ENCODE measurements at places on chromosomes 5 and 9.

DNA sequence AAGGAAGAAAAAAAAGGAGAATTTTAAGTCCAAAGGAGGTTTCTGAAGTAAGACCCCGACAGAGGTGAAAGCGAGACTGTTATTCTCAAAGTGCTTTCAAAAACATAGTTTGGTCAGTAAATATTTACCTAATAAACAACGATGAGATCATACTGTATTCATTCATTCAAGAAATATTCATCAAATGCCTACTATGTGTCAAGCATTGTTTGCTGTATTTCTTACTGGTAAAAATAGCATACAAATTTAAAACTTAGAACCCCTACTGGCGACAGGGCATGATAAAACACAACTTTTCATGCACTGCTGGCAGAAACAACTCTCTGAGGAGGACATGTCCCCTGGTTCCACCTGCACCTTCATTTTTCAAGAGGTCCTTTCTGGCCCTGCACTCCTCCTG is 190.7 kb downstream of the CDK5RAP2 start:
- DNase-seq, result no peak

DNA sequence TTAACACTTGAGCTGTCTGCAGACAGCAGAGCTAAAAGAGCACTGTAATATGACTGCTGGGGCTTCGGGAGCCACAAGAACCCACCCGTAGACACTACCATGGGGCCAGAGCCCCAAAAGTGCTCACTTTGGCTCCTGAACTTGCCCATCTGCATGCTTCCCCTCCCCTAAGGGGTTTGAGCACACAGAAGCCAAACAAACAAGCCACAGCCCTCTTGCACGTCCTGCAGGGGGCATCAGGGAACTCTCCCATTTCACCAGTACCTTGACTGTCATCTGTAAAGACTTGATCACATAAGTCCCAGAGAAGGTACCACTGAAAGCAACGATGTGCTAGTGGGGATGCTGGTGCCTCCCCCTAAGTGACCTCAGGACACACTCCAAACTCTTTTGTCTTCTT is 681.8 kb downstream of the SEMA5A start:
- DNase-seq, result no peak

DNA sequence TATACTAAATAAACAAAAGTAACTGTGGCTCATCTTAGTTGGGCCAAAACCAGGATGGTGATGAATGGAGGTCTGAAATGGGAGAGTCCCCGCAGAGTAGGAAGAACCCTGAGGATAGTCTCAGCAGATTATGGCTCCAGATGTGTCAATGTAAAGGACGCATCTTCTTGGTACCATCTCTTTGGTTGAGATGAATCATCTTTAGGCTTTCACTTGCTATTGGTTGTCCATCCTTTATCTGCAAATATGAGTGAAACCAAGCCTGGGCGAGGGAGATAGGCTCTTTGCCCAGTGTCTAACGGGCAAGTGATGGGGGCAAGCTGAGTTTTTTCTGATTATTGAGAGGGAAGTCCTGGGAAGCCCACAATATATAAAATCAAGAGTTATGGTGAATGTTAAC is 19.4 kb upstream of the LCP2 start:
- no peak for DNase-seq

DNA sequence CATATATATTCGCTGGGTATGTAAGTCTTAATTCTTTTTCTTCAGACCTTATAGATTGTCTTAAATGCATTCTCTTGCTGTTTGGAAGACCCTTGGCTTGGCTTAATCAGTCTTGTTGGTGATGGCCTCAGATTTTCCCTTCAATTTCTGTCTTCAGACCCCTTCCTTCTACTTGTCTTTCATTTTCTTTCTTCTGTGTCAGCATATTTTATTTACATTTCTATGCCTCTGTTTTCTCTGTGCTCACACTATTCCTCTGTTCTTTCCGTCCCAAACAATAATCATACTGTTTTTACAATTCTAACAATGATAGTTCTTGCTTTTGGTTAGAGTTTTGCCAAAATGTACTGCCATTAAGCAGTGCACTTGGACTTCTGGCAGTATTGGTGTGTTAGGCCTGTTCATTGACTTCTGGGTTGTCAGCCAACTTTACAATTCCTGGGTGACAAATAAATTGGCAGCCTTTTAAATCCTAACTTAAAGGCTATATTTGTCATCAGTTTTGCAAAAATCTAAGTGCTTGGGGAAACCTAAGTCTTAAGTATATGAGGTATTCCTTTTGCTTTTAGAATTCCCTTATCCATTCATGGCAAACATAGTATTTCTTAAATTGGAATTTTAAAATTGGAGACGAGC is 8.0 kb downstream of the SRFBP1 start:
- no peak for DNase-seq

DNA sequence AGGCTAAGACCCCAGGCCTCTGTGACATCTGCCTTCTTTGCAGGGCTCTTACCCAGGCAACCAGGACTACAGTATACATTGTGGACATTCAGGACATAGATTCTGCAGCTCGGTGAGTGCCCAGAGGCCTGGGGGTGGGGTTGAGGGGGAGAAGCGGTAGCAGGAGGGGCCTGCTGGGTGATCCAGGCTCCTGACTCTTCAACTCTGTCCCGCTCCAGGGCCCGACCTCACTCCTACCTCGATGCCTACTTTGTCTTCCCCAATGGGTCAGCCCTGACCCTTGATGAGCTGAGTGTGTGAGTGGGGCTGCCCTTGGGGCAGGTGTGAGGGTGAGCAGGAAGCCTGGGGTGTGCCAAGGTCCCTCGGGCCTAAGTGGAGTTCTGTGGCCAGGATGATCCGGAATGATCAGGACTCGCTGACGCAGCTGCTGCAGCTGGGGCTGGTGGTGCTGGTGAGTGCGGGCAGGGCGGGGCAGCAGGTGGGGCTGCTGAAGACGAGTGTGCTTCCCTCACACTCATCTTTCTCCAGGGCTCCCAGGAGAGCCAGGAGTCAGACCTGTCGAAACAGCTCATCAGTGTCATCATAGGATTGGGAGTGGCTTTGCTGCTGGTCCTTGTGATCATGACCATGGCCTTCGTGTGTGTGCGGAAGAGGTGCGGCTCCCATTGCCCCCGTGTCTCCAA is 19.8 kb downstream of the GPRIN1 start:
- no peak for DNase-seq

GRCh38 chr9:126361810-126362238 is 35.2 kb downstream of the MVB12B start:
- no peak for DNase-seq

DNA sequence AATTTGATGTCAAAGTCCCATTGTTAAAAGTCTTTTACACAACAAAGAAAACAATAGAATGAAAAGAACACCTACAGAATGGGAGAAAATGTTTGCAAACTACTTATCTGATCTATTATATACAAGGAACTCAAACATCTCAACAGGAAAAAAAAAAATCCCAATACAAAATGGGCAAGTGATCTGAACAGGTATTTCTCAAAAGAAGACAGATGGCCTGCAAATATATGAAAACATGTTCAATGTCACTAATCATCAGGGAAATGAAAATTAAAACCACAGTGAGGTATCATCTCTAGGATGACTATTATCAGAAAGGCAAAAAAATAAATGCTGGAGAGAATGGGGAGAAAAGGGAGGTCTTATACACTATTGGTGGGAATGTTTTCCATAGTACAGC is 301.8 kb downstream of the ARHGAP26 start:
- DNase-seq, result no peak

DNA sequence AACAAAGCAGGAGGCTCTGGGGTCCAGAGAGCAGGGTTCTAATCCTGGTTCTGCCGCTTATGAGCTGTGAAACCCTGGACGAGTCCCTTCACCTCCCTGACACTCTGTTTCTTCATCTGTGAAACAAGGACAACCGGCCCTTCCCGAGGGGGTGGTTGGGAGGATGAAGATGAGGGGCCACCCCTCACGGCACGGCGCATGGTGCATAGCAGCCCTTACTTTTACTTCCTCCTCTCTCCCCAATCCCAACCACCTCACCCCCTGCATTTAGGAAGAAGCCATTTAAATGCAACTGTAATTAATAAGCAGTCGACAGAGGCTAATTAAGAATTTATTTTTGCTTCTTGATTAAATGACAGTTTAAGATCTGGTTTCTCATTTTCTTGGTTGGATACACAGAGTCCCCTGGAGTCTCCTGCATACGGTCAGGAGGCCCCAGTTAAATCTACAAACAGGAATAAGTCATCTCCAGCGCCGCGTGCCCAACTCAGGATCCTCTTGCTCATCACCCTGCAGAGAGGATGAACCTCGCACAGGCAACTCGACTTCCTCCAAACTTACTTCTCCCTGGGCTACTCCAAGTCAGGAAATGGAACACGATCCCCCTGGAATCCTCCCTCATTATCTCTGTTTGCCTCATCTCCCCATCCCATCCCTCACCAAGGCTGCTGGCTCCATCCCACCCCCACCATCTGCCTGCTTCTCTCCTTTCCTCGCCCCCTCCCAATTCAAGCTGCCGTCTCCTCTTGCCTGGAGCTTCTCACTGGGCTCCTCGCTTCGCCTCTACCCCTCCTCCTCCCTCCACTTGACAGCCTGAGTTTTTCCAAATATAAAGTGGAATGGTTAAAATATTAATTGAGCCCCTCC is 95.9 kb downstream of the HRH2 start:
- DNase-seq, result no peak

DNA sequence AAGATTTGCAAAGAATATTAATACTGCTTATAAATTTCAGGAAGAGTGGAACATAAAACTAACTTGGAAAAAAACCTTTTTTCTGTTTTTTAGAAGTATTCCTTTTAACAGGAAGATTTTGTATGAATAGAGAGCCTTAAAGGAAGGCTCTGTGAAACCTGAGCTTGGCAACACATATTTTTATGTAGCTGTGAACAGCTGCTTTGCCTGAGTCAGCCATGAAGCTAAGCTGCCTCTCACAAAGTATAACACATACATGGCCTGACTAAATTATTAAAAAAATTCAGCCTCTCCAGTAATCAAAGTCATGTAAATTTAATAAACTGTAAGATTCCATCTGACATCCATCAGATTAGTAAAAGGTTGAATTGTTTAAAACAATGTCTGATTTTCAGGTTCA is 547.5 kb downstream of the ELAVL2 start:
- DNase-seq, result no peak

- peak; percentile 11 for DNase-seq
These were observed 184.4 kb upstream of the DMRT1 start for GRCh38 chr9:656926-657568.

GRCh38 chr9:27227192-27227591 is 69.8 kb downstream of the EQTN start:
- DNase-seq, result no peak

GRCh38 chr5:110177729-110178128 is 488.0 kb downstream of the MAN2A1 start:
- DNase-seq, result no peak

DNA sequence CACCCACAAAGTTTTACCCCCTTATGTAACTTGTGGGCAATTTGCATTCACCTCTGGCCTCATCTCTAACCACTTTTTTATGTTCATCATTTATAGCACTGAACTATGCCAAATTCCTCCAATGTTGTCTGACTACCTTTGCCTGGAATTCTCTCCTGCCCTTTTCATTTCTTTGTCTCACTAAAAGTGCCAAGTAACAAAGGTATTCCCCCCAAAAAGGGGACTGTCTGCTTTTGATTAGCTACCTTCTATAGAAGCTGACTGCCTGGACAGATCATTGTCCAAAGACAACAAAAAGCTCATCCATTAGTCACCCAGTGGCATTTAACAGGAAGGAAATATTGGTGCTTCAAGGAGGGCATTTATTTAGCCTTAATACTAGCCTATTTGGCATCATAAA is 189.9 kb upstream of the VCAN start:
- DNase-seq, result no peak

GRCh38 chr5:73205305-73205704 is 32.3 kb downstream of the TMEM174 start:
- DNase-seq, result no peak

DNA sequence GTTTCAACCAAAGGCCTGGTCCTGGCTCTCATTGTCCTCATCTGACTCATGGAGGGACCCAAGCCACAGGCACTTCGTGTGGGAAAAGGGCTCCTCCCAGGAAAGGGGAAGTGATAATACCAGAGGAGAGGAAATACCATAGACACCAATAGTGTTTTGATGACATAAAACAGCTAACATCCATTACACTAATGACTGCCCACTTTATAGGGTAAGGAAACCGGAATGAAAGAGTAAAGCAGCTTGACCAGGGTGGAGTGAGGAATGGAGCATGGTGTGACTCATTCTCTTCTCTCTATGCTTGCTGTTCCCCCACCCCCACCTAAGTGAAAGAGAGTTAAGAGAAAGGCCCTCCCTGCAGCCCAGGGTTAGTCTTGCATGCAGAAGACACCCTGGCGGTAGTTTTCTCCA is 67.4 kb upstream of the HRH2 start:
- no peak for DNase-seq

DNA sequence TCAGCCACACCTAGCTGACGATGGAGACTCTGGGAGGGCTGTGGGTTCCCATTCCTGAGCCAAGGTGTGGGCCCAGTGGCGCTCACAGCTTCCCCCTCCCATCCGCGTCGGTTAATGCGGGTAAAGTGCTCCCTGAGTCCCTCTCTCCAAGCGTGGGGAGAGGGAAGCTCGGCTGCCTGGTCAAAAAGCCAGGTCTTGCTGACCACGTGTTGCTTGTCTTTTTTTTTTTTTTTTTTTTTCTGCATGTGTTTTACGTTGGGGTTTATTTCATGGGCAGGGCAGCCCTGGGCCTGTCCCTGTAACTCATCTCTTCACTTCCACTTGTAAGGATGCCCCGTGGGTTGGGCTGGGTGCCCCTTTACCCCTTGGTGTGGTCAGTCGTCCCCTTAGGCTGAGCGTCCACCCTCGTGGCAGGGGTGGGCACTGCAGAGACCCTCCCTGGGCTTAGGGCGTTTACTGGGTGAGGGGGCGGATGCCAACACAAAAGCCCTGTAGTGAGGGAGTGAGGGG is 11.9 kb downstream of the NKD2 start:
- DNase-seq, result no peak

DNA sequence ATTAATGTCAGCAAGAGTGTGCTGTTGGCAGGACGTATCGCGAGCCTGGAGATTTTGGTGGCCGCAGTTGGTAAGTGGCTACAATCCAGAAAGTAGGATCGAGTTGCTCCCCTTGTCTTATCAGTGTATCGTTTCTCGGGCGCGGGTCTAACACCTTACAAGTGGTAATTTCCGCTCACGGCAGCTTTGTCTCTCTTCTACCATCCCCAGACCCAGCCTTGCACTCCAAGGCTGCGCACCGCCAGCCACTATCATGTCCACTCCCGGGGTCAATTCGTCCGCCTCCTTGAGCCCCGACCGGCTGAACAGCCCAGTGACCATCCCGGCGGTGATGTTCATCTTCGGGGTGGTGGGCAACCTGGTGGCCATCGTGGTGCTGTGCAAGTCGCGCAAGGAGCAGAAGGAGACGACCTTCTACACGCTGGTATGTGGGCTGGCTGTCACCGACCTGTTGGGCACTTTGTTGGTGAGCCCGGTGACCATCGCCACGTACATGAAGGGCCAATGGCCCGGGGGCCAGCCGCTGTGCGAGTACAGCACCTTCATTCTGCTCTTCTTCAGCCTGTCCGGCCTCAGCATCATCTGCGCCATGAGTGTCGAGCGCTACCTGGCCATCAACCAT is 1.1 kb downstream of the PTGER4 start:
- DNase-seq, result peak; percentile 62

DNA sequence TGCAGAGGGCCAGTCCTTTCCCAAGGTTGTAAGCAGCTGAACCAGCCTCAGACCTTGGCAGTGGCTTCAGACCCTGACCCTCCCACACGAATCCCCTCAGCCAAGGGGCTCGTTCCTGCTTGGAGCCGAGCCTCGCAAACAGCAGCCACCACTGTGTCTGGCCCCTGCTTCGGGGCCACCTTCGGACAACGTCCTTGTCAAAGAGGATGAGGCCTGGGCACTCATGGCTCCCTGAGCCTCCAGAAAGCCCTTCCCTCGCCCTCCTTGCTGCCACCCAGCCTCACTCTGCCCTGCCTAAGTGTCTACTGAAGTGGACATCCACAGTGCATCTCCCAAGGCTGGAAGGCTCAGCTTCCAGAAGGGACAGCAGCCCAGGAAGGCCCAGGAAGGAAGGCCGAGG is 161.7 kb downstream of the OLFM1 start:
- no peak for DNase-seq
